ENCODE measurements at places on chromosomes 2 and 18.

DNA sequence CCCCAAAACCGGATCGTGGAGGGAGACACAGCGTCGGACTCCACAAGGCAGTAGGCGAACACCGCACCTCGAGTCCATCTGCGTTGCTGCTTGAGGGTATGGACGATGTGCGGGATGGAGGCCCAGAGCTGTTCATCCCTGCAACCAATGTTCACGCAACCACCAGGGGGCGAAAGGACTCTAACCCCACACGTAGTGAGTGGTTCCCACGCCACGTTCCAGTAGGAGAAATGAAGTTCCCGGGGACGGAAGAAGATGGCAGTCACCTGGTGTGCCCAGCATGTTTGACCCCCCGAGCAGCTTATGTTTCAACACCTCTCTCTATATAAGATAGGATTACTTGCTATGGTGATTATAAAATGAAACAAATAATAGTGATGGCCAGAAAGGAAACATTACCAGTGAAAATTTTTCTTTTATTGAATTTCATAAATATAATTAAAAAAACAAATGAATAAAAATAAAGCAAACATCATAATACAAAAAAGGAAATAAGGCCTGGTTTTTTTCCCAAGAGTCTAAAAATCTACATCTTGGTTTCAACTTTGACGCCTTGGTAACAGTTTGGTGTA lies 184.3 kb downstream of the SH3BP4 start:
- peak; percentile 61 for DNase-seq

- no peak for DNase-seq
Measured at GRCh38 chr2:61550375-61551209, 12.4 kb upstream of the XPO1 start.

- DNase-seq = no peak
Measured at GRCh38 chr18:39346916-39347315, 1781.3 kb upstream of the CELF4 start.

DNA sequence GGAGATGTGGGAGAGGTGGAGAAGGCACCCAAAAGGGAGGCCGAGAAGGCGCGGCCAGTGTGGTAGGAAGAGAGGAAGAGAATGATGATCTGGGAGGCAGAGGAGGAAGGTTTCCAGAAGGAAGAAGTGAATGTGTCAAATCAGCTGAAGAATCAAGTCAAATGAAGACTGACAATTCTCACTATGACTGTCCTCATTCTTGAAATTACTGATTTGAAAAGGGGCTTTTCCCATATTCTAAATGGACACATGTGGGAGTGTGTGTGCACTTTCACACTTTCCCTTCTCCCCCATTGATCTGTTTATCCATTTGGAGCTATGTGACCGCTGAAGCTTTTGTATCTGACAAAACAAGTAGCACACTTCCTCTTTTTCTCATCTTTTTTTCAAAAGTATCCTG lies 6.1 kb downstream of the AFF3 start:
- DNase-seq = no peak

DNA sequence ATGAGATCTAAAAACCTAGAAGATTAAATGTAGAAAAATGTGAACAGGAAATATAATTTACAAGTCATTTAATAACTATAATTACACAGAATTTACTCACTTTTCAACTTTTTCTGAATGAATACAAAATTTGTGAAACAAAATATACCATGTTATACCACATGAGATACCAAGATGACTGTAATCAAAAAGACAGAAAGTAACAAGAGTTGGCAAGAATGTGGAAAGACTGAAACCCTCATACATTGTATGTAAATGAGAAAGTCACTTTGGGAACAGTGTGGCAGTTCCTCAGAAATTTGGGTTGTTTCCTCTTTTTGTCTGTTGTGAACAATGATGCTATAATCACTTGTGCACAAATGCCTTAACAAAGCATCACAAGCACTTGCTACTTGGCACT lies 145.4 kb upstream of the ZNF804A start:
- no peak for DNase-seq

GRCh38 chr2:224190936-224191270 lies 151.8 kb upstream of the SERPINE2 start:
- DNase-seq = no peak

- no peak for DNase-seq
Measured at GRCh38 chr2:9262671-9263171, 56.1 kb downstream of the ASAP2 start.

- no peak for DNase-seq
Measured at GRCh38 chr18:63930773-63931354, 18.2 kb upstream of the HMSD start.

DNA sequence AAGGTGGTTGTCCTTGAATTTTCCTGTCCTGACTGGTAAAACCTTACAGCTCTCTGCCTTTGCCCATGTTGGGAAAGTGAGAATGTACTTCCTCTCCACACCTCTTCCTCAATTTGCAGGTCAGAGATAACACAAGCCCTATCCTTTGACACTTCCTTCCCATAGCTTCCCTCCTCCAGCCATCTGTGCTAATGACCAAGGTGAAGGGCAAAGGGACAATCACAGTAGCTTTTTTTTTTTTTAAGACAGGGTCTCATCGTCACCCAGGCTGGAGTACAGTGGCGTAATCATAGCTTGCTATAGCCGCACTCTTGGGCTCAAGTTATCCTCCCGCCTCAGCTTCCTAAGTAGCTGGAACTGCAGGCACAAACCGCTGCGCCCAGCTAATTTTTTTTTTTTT lies 24.3 kb upstream of the STPG4 start:
- DNase-seq = no peak

- DNase-seq = no peak
Measured at GRCh38 chr2:174399171-174399570, 3.6 kb downstream of the SCRN3 start.

- DNase-seq = no peak
Measured at GRCh38 chr2:101820519-101820918, 123.0 kb downstream of the MAP4K4 start.

Measured in Panc1 (cell line).